ENCODE measurements at places on chromosomes 3 and 15. TPM values are rescaled to one million over a fixed set of nuclear protein-coding genes. Genes with fewer than 3 reads are reported as not detected.

- DNase-seq: no peak
- H3K27me3 ChIP-seq: peaks cover 30% of the 10 kb centered on the region
- no peak overlapping the region for H3K27ac ChIP-seq
- H3K4me1 ChIP-seq: no peaks in the 10 kb centered on the region
- H3K4me3 ChIP-seq: no peak overlapping the region
Observed at GRCh38 chr15:72178976-72179585, 18.5 kb downstream of the GRAMD2A start.

- H3K27ac ChIP-seq: no peak overlapping the region
- H3K4me1 ChIP-seq: no peaks in the 10 kb centered on the region
- H3K27me3 ChIP-seq: peaks cover 31% of the 10 kb centered on the region
- DNase-seq: peak; percentile 57
Observed at GRCh38 chr3:142929109-142929508, 34.4 kb downstream of the PAQR9 start.

Gene MAGEL2
- not detected for total RNA-seq

DNA sequence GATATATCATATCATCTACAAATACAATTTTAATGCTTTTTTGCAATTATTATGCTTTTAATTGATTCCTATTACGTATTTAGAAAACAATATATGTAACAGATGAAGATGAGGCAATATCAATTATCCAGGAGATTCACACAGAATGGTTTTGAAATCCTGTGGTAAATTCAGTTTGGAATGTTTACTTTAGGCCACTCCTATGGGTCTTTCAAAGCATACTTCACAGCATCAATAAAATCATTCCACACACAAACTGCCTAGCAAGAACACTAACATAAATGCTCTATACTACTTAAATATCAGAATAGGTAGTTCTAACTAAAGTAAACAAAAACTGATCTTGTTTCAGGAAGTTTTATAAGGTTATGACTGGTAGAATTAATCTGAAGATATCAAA lies 90.5 kb downstream of the FAM227B start:
- no peak overlapping the region for H3K27ac ChIP-seq
- no peak for DNase-seq
- H3K27me3 ChIP-seq: peaks cover 9% of the 10 kb centered on the region
- no peak overlapping the region for H3K4me3 ChIP-seq

- H3K4me1 ChIP-seq: peaks cover 31% of the 10 kb centered on the region
- no peak overlapping the region for H3K27ac ChIP-seq
- H3K4me3 ChIP-seq: no peak overlapping the region
- peak; percentile 34 for DNase-seq
Observed at GRCh38 chr3:172449466-172450149, 1.4 kb upstream of the GHSR start.

Gene C3orf85
- not detected for total RNA-seq

DNA sequence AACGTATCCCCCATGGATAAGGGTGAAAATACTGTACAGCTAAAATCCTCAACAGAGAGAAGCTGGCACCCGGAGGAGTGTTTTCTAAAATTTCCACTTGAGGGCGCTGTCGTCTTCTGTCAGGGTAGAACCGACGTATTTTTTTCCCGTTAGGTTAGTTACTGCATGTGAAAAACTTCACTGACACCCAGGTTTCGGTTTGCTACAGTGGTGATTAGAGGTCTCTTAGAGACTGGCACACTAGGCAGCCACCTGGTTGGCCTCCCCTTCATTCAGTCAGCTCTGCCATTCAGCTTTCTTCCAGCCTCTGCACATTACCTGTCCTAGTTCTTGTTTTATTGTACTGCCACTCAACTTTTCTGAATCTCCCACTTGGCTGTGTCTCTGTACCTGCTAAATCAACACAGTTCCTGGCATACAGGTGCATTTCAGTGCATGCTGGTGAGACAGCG lies 18.4 kb downstream of the CCK start:
- no peak overlapping the region for H3K4me3 ChIP-seq
- no peak overlapping the region for H3K27ac ChIP-seq
- H3K27me3 ChIP-seq: peaks cover 33% of the 10 kb centered on the region
- peak; percentile 59 for DNase-seq
- no peaks in the 10 kb centered on the region for H3K36me3 ChIP-seq
- peaks cover 4% of the 10 kb centered on the region for H3K4me1 ChIP-seq

DNA sequence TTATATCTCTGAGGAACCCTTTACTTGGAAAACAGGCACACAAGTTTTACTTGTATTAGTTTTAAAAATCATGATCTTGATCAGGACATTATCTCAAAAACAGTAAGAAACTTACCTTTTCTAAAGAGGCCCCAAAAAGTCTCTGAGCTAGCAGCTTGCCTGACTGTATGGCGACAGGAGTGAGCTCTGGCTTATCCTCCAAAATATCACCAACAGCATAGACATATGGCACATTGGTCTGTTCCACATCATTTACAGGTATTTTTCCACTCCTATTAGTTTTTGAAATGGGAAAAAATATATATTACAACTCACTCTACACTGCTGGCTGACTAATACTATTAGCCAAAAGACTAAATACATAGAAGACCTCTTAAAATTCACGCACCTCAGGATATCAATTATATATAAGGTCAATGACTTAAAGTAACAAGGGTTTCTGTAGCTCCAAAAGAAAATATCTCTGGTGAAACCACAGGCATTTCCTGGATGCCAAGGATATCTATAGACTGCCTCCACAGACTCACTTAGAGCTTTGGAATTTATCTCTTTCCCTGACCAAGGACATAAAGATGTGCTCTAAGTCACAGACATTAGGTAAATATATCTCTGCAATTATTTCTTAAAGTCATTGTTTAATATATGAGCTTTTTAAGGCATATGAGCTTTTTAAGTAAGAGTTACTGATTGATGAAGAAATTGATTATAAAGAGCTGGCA lies 33.1 kb downstream of the TXNRD3 start:
- H3K27ac ChIP-seq: no peak overlapping the region
- no peaks in the 10 kb centered on the region for H3K36me3 ChIP-seq
- no peak overlapping the region for H3K4me3 ChIP-seq

Gene CAMKV
- not detected for total RNA-seq

DNA sequence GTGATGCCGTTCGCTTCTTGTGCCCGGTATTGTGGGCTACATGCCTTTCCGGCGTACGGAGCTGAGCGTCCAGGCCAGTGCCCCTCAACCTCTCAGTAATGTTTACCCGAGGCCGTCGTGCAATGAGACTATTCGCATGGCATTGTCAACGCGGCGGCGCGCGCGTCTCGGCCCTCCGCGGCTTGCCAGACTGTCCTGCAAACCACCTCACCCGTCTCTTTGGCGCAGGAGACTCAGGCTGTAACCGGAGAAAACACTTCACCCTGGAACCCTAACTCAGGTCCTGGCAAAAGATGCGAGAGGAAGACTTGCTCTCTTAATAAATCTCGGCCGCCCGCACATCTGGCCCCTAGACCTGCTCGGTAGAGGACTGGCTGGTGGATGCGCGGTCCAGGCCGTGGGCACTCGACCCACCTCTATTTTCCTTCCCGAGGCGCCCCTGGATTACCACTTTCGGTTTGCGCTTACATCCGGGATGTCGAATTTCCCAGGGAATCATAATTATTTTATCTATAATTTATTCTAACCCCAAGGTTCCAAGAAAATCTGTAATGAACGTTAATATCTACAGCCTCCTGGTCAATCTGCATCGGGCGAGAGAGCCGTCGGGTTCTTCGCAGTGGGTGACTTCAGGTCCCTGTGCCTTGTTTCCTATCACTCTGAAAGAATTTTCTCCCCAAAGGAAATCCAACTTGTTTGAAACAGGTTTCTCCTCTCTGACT lies 71.8 kb upstream of the POLG start:
- no peaks in the 10 kb centered on the region for H3K36me3 ChIP-seq
- DNase-seq: no peak
- H3K4me3 ChIP-seq: peak overlapping the region; percentile 41
- peaks cover 92% of the 10 kb centered on the region for H3K27me3 ChIP-seq
- H3K4me1 ChIP-seq: peaks cover 59% of the 10 kb centered on the region

Gene SLCO2A1
- not detected for total RNA-seq

- no peaks in the 10 kb centered on the region for H3K27me3 ChIP-seq
- no peak for DNase-seq
- no peaks in the 10 kb centered on the region for H3K36me3 ChIP-seq
- no peak overlapping the region for H3K4me3 ChIP-seq
- H3K4me1 ChIP-seq: peaks cover 4% of the 10 kb centered on the region
Observed at GRCh38 chr3:177618873-177619733, 421.8 kb upstream of the TBL1XR1 start.

DNA sequence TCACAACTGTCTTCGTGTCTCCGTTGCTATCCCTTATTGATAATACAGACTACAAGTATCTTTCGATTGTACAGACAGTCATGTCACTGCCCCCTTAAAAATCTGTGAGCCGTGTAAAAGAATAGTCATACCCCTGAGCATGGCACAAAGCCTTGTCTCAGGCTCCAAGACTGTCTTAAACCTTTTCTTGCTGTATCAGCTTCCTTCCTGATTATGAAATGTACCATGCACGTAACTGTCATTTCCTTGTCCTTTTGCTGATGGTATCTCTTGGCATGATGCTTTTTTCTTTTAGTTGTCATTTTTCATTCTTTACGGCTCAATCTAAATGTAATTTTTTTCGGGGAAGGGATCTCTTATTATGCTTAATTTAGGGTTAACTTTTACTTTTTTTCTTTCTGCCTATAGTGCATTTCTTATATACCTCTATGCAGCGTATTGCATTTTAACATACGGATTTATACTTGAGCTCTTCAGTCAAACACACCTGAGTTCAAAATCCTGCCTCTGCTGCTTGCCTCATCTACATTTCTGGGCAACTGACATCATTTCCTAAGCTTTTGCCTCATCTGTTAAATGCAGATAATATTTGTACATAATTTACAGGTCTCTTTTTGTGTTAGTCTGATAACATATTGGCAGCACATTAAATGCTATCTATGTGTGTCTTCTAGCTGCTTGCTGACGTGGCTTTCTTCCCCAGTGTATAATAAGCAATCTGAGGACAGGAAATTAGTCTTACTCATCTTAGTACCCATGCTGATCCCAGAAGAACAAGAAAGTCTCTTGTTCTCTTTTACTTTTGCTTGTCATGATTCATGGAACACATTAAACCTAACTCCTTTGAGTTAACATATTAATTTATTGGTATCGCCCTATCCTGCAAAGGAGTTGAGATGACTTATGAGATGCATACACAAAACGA lies 57.3 kb downstream of the ROBO2 start:
- no peak overlapping the region for H3K4me3 ChIP-seq
- no peak for DNase-seq
- no peaks in the 10 kb centered on the region for H3K27me3 ChIP-seq
- H3K27ac ChIP-seq: no peak overlapping the region

Gene KCNAB1
- not detected for total RNA-seq

Gene RYR3
- not detected for total RNA-seq

DNA sequence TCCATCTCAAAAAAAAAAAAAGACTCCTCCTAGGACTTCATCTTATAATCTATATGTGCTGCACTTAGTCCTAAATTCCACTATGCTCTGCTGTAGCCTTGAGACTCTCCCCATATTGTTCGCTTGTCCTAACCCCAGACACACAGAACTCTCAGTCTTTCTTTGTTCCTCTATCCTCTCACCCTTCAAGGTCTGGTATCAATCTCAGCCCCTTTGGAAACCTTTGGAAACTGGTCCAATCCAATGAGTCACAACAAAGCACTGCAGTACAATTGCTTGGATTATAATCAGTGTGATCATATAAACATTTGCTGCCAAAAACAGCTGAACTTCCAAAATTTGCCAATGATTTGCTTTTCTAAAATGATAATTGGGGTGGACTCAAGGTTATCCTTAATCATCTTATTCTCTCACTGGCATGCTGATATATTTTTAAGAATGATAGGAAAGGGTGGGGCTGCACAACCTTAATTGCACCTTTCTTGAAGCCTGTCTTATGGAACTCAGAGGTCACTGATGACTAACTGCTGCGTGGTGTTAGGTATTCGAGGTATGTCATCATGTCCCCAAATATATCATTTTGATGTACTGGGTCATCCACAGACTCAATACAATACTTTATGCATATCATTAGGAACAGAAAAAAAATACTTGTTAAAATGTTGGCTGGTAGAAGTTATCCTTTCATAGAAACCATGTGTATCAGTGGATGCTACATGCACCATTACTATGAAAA lies 756.7 kb downstream of the NR2F2 start:
- no peaks in the 10 kb centered on the region for H3K27me3 ChIP-seq
- H3K27ac ChIP-seq: no peak overlapping the region
- H3K36me3 ChIP-seq: no peaks in the 10 kb centered on the region
- H3K4me3 ChIP-seq: no peak overlapping the region

Measured in activated CD4-positive, alpha-beta memory T cell treated with anti-CD3 and anti-CD28 coated beads, Interleukin-2, amount 10 ng/mL, durations not matched to agents 7 days and 5 days (primary cell).